ENCODE measurements at places on chromosomes 12 and 14. TPM values are rescaled to one million over a fixed set of nuclear protein-coding genes. Genes with fewer than 3 reads are reported as not detected.

The EIF5 gene
- 277 TPM for total RNA-seq

The ALDH2 gene
- 94.5 TPM for total RNA-seq

The EPYC gene
- not detected for total RNA-seq

The EML1 gene
- 38.0 TPM for total RNA-seq

The APOF gene
- not detected for total RNA-seq

The GPR135 gene
- total RNA-seq, result 1.2 TPM

The MANSC4 gene
- total RNA-seq, result not detected

The VDR gene
- total RNA-seq, result 2.6 TPM

The ZNF10 gene
- 0.99 TPM for total RNA-seq

The RHEBL1 gene
- total RNA-seq, result 5.4 TPM

The SERPINA12 gene
- total RNA-seq, result not detected

The NOS1 gene
- 0.63 TPM for total RNA-seq

The FAIM2 gene
- 0.02 TPM for total RNA-seq

The TOMM20L gene
- total RNA-seq, result not detected

The CARMIL3 gene
- 0.40 TPM for total RNA-seq

The REM2 gene
- 0.44 TPM for total RNA-seq

The BMP4 gene
- 2.0 TPM for total RNA-seq

The AMN gene
- 0.33 TPM for total RNA-seq
